ENCODE measurements at places on chromosomes 7 and 10. TPM values are rescaled to one million over a fixed set of nuclear protein-coding genes. Genes with fewer than 3 reads are reported as not detected.

DNA sequence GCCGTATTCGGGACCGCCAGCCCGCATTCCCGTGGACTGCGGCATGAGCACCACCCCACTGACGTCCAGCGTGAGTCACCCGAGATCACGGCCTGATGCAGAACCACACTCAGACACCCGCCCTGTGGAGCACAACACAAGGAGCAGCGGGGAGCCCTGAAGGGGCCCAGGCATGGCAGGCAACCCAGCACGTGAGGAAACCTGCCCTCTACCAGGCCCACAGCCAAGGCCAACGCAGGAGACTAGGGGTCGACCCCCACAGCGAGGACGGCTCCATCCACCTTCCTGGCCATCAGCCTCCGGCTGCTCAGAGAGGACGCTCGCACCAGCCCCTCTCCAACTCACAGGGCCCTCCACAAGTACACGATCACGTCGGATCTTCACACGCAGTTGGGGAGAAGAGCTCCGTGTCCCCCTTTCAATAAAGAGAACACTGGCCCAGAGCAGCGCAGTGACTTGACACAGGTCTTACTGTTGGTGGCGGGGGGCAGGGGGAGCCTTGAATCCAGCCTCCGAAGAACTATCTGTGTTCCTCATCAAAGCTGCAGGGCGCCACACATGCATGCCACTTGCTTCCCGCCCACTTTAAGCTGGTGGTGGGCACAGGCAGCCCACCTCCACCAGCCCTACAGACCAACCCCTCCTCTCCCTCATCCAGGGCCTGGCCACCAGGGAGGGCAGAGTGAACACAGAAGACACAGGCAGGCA, 22.0 kb downstream of the MAD1L1 start:
- DNase-seq, result no peak

- no peak for DNase-seq
Measured at GRCh38 chr7:95493247-95493646, 7.5 kb downstream of the ASB4 start.

- DNase-seq, result no peak
Measured at GRCh38 chr10:105161149-105161548, 520.1 kb downstream of the SORCS3 start.

DNA sequence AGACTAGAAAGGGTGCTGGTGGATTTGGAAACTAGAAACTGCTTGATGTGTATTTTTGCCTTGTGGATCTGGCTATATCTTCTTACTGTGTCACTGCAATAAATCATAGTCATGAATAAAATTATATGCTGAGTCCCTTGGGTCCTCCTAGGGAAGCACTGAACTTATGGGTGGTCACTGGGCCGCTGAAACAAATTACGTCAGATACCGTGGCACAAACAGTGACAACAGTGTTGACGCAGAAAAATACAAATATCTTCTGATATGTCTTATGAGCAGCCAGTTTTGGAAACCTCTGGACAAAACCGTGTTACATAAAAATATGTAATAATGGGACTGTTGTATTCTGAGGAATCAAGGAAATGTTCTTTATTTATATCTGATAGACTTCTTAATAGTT, 260.1 kb upstream of the SORCS1 start:
- no peak for DNase-seq

DNA sequence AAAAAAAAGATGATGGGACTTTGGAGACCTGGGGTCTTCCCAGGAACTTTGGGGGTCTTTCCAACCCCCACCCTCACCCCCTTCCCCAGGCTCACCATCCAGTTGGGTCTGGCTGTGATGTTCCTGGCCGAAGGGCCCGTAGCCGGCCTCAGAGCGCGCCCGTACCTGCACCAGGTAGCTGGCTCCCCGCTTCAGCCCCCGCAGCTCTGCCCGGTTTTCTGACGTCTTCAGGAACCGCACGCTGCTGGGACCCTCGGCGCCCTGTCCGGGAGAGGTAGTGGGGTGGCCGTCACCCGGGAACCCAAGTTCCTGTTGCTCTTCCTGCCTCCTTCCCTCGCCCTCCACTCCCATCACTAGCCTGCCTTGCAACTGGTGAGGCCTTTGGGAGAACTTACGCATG, 10.2 kb downstream of the EPHB4 start:
- peak; percentile 45 for DNase-seq

DNA sequence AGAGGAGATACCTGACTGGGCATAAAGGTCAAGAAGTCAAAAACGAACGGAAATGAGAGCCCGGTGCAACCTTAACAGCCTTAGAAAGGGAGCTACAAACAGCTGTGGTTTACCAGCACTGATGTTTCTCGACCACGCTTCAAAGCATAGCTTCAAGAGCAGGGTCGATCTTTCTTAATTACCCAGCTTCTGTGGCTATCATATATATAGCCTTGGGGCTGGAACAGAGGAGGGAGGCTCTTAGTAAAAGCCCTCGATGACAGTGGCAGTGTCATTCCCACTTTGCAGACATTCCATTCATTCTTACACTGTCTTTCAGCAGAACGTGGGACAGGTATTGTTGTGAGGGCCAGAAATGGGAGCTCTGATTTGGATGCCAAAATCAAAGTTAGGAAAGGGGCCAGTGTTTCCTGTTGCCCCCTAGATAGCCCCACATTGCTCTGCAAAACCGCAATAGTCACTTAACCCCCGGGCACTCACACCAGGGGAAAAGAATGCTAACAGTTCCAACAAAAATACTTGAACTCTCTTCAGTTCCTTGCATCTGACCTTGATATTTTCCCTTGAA, 141.5 kb downstream of the MTPAP start:
- no peak for DNase-seq

GRCh38 chr10:122689146-122689820, 10.4 kb downstream of the C10orf120 start:
- no peak for DNase-seq

GRCh38 chr10:24873281-24873683, 79.1 kb downstream of the PRTFDC1 start:
- DNase-seq, result no peak

The VWA2 gene
- 0.21 TPM for total RNA-seq

The CPA4 gene
- total RNA-seq, result not detected

The DKK1 gene
- 1.0 TPM for total RNA-seq

The ACBD7 gene
- 6.1 TPM for total RNA-seq

The STEAP4 gene
- total RNA-seq, result under 0.01 TPM

The HOGA1 gene
- total RNA-seq, result not detected

The CCL26 gene
- 2.6 TPM for total RNA-seq
